ENCODE measurements at places on chromosomes 7 and 10. TPM values are rescaled to one million over a fixed set of nuclear protein-coding genes. Genes with fewer than 3 reads are reported as not detected.

DNA sequence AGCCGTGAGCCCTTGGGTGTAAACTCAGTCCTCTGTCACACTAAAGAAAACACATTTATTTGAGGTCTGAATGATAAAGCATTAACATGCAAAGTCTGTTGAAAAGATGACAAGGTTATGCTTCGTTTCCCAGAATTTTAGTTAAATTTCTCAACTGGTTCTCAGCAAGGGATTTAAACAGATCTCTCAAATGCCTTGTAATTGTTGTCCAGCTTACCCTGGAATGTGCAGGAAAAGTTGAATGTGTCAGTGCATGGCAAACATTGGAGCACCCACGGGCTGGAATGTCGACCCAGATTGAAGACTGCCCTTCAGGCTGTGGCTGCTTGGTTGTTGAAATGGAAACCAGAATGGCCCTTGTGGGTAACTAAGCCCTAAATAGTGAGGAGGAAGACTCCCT, 191.8 kb downstream of the TRIL start:
- no peak for DNase-seq
- no peak overlapping the region for H3K27ac ChIP-seq
- H3K36me3 ChIP-seq, result no peaks in the 10 kb centered on the region
- H3K4me1 ChIP-seq, result peaks cover 5% of the 10 kb centered on the region
- H3K4me3 ChIP-seq, result no peak overlapping the region
- no peaks in the 10 kb centered on the region for H3K27me3 ChIP-seq

DNA sequence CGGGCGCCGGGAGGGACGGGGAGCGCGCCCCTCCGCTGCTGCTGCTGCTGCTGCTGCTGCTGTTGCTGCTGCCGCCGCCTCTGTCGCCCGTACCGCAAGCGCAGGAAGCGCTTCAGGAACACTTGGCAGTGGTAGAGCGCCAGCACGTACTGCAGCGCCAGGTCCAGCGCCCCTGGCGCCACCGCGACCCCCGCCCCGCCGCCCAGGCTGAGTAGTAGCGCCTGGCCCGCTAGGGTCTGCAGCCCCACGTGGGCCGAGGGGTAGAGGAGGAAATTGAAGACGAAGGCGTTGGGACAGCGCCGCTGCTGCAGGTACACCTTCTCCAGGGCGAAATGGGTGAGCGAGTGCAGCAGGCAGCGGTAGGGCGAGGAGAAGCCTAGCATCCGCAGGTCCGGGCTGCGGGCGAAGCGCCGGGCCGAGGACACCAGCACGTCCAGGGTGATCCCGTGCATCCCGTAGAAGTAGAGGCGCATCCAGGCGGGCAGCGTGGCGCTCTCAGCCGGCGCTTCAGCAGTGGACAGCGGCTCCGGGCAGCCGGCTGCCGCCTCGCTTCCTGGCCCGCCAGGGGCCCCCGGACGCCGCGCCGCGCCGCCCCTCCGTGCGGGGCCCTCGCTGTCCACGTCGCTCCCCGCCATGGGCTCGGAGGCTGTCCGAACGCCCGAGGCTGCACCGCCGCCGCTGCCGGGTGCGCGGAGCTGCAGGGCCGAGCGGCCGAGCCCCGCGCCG, at the start of gene TMEM229A:
Gene TMEM229A, minus strand, starts transcription at position 699 of the 726 bp plus-strand sequence. Its CDS starts 64 bp downstream, at position 635.
- peak; percentile 86 for DNase-seq
- peaks cover 70% of the 10 kb centered on the region for H3K27me3 ChIP-seq
- H3K27ac ChIP-seq, result no peak within 1 kb of the TSS
- H3K36me3 ChIP-seq, result no peaks in the 10 kb centered on the region

DNA sequence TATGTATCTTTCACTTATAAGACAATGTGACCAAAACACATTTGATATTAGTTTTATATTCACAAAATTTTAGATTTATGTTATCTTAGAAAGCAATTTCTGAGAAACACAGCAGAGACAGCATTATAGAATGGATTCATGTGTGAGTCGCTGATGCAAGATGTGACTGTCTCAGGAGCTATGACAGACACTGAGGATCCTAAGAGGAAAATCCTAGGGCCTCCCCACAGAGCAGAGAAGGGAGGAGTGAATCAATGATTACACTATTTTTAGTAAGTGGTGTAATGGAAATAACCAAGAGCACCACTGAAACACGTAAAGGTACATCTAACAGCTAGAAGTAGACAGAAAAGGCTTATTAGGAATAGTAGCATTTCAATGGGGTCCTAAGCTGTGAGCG, 204.0 kb upstream of the PTN start:
- no peak overlapping the region for H3K4me3 ChIP-seq
- H3K27me3 ChIP-seq, result no peaks in the 10 kb centered on the region
- H3K27ac ChIP-seq, result no peak overlapping the region
- DNase-seq, result no peak
- peaks cover 11% of the 10 kb centered on the region for H3K4me1 ChIP-seq
- H3K36me3 ChIP-seq, result no peaks in the 10 kb centered on the region

The LYZL1 gene
- not detected for total RNA-seq

The ITIH2 gene
- total RNA-seq, result not detected

All from osteocyte (in vitro differentiated cells).